ENCODE measurements at places on chromosomes 5 and 9.

- no peak for DNase-seq
These were observed 166.9 kb downstream of the CDC42SE2 start for GRCh38 chr5:131430794-131431193.

DNA sequence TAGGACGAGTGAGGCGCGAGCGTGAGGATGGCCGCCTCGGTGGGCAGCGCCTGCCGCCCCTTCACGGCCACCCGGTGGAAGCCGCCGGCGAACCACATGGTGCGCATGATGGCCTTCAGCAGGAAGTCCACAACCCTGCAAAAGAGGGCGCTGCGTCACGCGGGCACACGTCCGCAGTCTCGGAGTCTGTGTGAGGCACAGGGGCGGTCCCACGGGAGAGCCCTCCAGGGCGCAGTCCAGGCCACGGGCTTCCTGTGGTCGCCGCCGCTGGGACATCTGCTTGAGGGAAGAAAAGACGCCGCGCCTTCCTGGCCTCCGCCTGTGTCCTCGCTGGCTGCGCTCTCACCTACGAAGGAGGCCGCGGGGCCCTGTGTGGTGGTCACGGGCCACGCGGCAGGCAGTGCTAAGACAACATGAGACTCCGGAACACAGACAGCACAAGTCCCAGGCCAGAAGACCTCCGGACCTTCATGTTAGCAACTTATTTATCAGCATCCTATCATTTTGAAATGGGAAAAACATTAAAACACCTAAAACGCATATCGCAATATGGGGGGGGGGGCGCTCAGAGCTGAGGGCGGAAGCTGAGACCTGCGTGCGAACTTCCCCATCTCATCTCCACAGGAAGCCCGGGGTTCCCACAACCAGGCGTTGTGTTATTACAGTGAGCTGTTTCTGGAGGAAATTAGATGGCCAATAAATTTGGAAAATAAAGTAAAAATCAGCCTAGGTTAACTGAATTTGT, 28.8 kb downstream of the LPCAT1 start:
- no peak for DNase-seq

DNA sequence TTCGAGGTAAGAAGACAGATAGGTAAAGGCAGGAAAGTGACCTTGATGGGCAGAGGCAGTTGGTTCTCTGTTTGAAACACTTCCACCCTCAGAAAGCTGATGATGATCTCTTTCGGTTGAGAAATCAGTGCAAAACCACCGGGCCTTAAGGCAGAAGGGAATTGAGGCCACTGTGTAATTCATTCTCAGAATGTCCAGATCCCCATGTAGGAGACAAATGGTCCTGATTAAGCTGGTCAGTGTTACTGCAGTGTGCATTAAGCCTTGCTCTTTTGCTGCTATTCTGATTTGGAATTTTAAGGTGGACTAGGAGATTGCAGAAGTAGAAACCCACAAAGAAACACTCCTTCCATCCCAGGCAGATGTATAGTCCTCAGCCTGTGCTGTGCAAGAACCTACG, 255.2 kb downstream of the ARHGAP26 start:
- no peak for DNase-seq

DNA sequence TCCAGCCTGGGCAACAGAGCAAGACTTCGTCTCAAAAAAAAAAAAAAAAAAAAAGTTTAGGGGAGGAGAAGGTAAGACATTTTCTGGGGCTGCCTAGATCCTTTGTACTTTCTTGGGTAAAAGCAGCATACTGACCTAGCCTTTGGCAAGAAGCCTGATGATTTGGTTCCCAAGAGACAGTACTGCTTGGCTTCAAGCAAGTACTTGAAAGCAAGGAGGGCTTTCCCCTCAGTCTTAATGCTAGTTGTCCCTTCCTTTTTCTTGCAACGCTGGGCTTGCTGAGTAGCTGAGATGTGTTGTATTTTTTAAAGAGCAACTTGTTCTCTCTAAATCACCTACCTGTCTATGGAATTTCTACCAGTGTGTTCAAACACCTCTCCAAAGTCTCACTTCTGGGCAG, 76.2 kb downstream of the INSYN2B start:
- DNase-seq = peak; percentile 42

DNA sequence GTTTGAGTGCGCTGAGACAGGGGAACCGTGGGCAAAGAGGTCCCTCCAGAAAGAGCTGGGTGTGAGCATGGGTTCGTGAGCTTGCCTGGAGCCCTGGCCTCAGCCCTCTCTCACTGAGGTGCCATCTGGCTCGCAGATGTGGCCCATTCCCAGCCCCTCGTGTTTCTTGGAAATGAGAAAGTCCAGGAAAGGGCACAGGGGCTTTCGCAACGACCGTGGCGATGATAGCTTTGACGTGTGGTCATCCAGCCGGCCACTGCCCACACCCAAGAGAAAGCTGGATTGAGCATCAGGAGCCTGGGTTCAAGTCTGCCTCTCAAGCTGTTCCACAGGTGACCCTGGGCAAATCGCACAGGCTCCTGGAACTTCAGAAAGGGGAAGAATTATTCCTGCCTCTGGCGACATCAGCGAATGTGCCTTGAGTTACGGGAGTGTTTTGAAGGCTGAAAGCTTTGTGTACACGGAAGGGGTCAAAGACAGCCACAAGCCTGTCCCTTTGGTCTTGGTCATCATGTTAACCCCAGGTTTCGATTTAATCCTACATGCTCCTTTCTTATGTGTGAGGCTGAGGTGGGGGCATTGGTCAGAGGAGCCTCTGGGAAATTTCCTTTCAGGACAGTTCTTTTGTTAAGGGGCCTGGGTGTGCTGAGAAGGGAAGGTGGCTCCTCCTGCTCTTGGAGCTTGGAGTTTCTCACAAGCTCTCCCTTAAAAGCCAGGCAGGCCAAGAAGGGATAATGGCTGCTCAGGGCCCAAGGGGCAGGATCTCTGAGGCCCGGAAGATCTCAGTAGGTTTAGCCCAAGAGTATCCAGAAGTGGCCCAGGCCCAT, 41.7 kb upstream of the IL17B start:
- DNase-seq = no peak

GRCh38 chr5:147177125-147177840, 57.5 kb upstream of the STK32A start:
- DNase-seq = peak; percentile 45

DNA sequence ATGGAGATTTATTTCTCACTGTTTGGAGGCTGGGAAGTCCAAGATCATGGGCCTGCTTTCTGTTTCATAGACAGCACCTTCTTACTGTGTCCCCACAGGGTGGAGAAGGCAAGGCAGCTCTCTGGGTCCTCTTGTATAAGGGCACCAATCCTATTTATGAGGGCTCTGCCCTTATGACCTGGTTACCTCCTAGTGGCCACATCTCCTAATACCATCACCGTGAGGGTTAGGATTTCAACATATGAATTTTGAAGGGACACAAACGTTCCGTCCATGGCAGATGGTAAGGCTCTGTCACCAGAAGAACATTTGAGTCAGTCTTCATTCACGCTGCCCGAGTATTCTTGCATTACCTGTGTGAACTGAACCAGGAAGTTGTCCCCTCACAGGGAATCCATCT, 48.4 kb downstream of the ANKRD33B start:
- no peak for DNase-seq

- no peak for DNase-seq
These were observed 5.2 kb upstream of the SLC22A5 start for GRCh38 chr5:132364319-132364718.

- no peak for DNase-seq
These were observed 2.9 kb upstream of the CAMSAP1 start for GRCh38 chr9:135910216-135910615.

DNA sequence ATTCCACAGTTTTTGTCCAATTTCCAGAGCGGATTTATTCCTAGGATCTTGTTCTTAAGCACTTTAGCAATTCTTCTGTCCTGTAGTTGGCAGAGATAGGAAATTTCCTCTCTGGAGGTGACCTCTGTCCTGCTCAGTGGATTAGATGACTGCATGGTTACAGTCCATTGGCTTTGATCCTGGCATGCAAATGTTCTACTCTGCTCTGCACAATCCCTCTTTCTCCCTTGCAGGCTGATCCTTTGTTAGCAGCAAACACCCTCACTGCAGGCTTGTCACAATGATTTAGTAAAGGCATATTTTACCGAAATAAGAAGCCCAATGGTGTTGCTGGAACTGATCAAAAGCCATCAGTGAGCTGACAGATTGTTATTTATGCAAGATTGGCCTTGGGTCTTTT, 243.8 kb downstream of the COX7C start:
- DNase-seq = no peak
